Activated CD8-positive, alpha-beta memory T cell treated with anti-CD3 and anti-CD28 coated beads for 1 hour (primary cell): ENCODE measurements at places on chromosomes 2 and 18.

DNA sequence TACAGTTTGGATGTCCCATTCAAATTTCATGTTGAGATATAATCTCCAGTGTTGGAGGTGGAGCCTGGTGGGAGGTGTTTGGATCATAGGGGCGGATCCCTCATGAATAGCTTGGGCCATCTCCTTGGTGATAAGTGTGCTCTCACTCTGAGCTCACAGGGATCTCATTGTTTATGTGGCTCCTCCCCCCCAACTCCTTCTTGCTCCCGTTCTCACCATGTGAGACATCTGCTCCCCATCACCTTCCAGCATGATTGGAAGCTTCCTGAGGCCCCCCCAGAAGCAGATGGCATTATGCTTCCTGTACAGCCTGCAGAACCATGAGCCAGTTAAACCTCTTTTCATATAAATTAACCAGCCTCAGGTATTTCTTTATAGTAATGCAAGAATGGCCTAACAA lies 3.0 kb upstream of the INPP1 start:
- DNase-seq, result no peak

DNA sequence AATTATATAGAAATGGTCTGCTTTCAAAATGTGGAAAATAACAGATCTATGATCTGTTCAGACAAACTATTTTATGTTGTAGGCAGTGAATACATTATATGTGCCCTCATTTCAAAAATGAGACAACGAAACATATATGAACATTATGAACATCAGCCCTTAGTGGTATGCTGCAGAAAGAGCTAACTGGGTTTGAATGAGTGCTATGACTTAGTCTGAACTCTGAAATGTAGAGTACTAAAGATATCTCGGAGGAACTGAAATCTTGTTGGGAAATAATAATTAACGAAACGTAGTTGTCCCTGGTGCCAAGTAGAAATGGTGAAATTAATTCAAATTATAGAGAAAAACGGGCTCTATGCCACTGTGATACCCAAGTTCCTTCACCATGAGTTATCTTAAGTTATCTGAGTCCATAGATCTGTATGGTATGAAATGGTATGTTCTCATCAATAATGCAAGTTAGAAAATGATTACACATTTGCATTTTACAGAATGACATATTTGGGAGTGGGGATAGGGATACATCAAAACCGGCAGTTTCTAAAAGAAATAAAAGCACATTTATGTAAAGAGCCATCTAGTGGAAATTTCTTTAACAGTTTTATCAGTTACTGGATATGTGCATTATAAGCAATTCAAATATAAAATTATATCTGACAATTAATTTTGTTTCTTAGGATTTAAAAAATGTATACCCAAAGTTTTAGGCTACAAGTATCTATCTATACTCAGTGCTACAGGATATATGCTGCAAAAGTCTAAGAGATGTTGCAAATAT lies 26.7 kb downstream of the STARD6 start:
- DNase-seq, result no peak

GRCh38 chr2:203059567-203060240 lies 45.0 kb downstream of the NBEAL1 start:
- DNase-seq, result no peak

- no peak for DNase-seq
These were observed 6.5 kb upstream of the IL1R2 start for GRCh38 chr2:101985101-101985792.

- DNase-seq, result no peak
These were observed 43.9 kb downstream of the MARCHF4 start for GRCh38 chr2:216328347-216328746.
